A549 treated with CpdA at 1 μM for 4 hours (cell line): ENCODE measurements at places on chromosomes 7 and 10. TPM values are rescaled to one million over a fixed set of nuclear protein-coding genes. Genes with fewer than 3 reads are reported as not detected.

The BAG3 gene
- total RNA-seq, result 111 to 166 TPM (median 144 TPM) in 5 replicates

The CNPY1 gene
- not detected in 5 replicates for total RNA-seq

The FOXI2 gene
- total RNA-seq, result not detected in 5 replicates

The GDF2 gene
- not detected in 5 replicates for total RNA-seq
